ENCODE measurements at places on chromosomes 2 and 18.

DNA sequence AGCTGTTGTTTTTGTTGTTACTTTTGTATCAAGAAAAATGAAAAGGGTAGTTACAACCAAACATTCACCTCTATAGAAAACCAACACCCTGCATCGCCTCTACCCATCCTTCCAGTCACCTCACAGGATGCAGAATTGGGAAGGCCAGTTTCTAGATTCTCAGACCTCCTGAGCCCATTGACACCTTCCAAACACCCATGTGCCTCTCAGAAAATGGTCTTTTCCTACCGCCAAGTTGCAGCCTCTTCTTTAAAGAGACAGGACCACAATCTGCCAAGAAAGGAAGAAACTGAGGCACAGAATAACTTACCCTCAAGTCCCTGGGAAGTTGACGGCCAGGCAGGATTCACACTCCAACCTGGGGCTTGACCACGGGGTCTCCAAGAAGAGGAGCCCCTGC lies 101.4 kb downstream of the TNS1 start:
- DNase-seq = no peak

DNA sequence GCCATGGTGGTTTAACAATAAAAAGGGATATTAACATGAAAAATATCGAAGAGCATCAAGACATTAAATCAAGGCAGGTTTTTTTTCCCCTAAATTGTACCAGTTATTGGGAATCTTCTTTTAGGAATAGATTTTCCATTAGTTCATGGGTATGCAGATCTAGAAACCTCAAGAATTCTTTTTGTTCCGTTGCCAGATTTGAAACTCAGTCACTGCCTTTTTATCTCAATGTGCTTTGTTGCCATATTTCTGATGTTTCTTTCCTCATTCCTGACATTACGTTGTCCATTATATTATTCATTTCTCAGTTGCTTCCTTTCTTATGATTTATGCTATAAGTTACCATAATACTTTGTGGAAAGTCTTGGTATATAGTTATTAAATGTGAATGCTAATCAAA lies 162.2 kb downstream of the CD226 start:
- no peak for DNase-seq

GRCh38 chr2:132936791-132937190 lies 266.8 kb upstream of the LYPD1 start:
- DNase-seq = no peak

- DNase-seq = no peak
Observed at GRCh38 chr18:63823516-63824219, 48.5 kb downstream of the SERPINB7 start.

GRCh38 chr2:39534095-39534711 lies 97.1 kb upstream of the MAP4K3 start:
- no peak for DNase-seq

GRCh38 chr2:184830531-184830930 lies 232.2 kb downstream of the ZNF804A start:
- no peak for DNase-seq

DNA sequence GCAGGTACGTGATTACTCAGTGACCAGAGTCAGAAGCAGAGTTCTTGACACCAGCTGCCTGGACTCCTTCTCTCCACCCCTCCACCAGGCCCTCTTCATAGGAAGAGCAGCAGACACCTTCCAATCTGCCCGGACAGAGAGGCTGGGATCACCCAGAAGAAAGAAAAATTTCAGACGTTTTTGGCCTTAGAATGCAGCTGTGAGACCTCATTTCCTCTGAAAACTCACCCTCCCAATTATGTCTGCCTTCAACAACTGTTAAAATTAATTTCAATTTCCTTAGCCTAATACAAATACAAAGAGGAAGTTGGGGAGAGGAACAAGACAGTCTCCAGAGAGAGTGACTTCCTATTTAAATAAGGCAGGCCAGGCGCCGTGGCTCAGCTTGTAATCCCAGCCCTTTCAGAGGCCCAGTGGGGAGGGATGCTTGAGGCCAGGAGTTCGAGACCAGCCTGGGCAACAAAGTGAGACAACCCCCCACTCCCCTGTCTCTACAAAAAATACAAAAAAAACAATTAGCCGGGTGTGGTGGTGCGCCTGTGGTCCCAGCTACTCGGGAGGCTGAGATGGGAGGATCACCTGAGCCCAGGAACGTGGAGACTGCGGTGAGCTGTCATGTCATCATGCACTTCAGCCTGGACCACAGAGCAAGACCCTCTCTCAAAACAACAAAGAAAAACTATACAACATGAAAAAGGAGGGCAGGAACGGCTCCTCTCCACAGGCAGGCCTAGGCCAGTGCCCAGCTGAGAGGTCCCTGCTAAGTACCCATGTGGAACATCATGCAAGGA lies 1.6 kb downstream of the SLC66A2 start:
- no peak for DNase-seq

DNA sequence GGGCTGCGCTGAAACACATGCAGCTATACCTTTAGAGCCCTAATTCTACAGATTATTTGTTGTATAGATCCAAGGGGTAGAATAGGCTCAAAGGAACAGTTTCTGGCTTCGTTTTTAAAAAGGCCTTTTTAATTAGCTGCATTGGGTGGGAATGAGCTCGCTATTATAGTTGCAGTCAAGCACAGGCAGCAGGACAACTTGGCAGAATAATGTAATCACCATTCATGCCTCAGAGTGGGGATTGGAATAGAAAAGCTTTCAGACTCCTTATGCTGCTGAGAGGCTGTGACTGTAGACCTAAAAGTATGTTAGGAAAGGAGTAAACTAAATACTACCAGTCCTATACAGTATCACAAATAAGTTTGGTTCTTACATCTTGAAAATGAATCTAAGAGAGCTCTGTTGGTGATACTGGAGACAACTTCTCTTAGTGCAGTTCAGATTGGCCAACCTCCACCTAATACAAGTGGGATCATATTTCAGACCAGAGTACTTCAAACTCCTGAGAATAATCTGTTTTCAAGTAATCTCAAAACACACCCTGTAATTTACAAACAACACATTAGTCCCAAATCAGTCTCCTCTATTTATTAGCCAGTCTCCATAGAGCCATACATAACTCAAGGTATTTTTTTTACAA lies 121.4 kb downstream of the ANTXR1 start:
- DNase-seq = no peak

DNA sequence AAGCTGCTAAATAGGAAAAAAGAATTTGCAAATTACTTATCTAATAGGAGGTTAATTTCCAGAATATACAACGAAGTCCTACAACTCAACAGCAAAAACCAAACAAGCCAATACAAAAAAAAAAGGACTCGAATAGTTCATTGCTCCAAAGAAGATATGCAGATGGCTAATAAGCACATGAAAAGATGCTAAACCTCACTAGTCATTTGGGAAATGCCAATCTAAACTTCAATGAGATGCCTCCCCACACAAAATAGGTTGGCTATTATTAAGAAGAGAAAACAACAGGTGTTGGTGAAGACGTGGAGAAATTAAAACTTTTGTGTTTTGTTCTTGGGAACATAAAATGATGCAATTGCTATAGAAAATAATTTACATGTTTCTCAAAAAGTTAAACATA lies 1634.4 kb upstream of the DDX18 start:
- no peak for DNase-seq

- DNase-seq = no peak
Observed at GRCh38 chr2:95372845-95373244, 29.7 kb upstream of the FAHD2A start.

DNA sequence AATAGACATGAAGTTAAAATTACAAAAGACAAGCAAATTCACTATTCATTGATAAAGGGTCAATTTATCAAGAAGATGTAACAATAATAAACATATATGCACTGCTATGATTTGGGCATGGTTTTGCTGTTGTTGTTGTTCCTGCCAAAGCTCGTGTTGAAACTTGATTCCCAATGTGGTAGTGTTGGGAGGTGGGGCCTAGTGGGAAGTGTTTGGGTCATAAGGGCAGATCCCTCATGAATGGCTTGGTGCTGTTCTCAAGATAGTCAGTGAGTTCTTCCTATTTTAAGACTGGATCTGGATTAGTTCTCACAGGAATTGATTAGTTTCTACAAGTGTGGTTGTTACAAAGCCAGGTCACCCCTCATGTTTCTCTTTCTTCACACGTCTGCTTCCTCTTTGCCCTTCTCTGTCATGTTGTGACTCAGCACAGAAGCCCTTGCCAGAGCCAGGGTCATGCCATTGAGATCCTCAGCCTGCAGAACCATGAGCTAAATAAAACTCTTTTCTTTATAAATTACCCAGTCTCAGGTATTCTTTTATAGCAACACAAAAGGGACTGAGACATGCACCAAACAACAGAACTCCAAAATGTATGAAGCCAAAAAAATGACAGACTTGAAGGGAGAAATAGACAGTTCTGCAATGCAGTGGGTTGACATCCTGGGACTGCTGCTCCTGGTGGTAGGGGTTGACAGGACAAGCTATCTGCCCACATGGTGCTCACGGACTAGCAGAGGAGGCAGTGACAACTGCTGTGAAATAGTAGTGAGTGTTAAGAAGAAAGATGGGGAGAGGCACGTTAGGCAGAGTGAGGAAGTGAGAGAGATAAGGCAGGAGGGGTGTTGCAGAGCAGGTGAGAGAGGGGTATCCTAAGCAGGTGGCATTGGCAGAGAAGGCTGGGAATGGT lies 18.6 kb upstream of the SKA1 start:
- DNase-seq = no peak

- no peak for DNase-seq
Observed at GRCh38 chr2:218357236-218358177, 850 bp downstream of the CATIP start.

- DNase-seq = no peak
Observed at GRCh38 chr2:177445200-177445599, 52.6 kb downstream of the AGPS start.

- DNase-seq = peak; percentile 51
Observed at GRCh38 chr2:196131384-196131937, 39.9 kb downstream of the STK17B start.

- DNase-seq = no peak
Observed at GRCh38 chr2:165567273-165567672, 97.8 kb downstream of the CSRNP3 start.

- DNase-seq = no peak
Observed at GRCh38 chr2:111936881-111937280, 38.5 kb downstream of the MERTK start.

DNA sequence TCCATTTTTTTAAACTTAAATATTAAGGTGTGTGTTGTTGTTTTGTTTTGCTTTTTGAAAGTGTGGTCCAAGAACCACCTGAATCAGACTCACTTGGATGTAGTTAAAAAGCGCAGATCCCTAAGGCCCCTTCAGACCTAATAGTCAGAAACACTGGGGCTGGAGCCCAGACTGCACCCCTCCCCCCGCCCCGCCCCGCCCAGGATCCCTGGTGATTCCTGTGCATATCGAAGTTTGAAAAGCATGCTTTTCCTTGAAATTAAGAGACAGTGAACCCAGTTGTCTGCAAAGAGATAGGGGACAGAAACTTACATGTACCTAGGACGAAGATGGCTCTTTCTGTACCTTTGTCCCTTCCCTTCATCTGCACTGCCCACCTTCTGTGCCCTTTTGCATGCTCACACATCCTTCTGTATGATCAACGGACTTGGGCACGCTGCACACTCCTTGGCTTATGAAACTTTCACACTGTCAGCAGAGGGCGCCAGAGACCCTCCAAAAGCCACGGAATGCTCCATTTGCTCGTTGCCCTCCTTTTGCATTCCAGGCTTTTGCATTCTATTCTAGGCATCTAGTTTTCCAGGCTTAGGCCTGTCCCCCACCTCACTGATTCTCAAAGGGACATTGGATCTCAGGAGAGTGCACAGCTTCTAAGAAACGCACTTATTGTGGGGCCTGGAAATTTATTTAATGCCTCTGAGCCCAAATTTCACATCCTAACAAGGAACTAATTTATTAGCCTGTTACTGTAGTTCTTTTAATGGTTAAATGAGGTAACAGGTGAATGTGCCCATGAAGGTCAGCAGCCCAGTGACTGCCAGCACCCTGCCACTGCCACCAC lies 32.8 kb upstream of the SLC14A1 start:
- peak; percentile 74 for DNase-seq

GRCh38 chr2:196268025-196268424 lies 96.6 kb upstream of the STK17B start:
- no peak for DNase-seq

DNA sequence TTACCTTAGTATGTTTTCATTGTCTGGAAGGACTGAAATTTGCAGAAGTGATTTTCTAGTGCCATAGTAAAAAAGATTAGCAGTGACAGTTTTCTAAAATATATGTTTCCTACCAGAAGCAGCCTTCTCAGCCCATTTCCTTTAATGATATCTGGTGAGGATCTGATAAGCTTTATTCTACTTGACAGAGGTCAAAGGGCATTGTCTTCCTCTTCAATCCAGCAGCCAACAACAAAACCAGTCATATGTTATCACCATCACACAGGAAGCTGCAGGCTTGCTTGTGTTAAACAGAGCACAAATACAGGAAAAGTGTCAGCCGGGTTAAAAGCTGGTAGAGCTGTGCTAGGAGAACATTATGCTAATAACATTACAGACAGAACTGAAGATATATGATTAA lies 35.6 kb upstream of the ZSWIM2 start:
- no peak for DNase-seq

- no peak for DNase-seq
Observed at GRCh38 chr18:23179416-23179815, 44.1 kb downstream of the CABLES1 start.

- no peak for DNase-seq
Observed at GRCh38 chr2:58098254-58099095, 51.9 kb downstream of the VRK2 start.

GRCh38 chr2:206368933-206369569 lies 74.3 kb upstream of the ADAM23 start:
- DNase-seq = no peak

- no peak for DNase-seq
Observed at GRCh38 chr18:38539856-38540255, 974.3 kb upstream of the CELF4 start.

DNA sequence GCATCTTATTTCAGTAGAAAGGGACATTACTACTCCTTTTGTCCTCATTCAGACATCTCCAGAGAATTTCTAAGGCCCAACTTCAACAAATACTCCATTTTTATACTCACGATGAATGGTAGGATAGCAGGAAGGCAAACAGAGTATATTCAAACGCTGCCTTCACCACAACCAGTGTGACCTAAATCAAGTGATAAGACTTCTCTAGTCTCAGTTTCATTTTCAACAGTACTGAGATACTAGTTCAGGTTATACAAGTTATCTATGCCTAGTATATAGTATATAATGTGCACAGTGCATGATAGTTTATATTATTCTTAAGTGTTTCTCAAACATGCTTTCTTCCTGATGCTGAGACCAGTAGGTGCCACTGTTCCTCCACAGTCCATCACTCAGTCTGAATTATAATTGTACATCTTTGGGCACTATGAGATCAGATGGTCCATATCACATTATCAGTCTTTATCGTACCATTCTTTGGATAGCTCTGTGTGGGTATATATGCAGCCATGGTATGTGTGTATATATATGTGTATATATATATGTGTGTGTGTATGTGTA lies 66.3 kb upstream of the RPE start:
- no peak for DNase-seq

GRCh38 chr18:62458346-62458745 lies 64.5 kb upstream of the ZCCHC2 start:
- no peak for DNase-seq
